A549 treated with DMSO at 1 μM for 4 hours (cell line): ENCODE measurements at places on chromosomes 7 and 10. TPM values are rescaled to one million over a fixed set of nuclear protein-coding genes. Genes with fewer than 3 reads are reported as not detected.

The OR2A12 gene
- not detected in 5 replicates for total RNA-seq

The UCMA gene
- not detected in 5 replicates for total RNA-seq

The TEX36 gene
- not detected in 5 replicates for total RNA-seq

The GFRA1 gene
- 9.8 to 12.3 TPM (median 11.2 TPM) in 5 replicates for total RNA-seq
